Activated CD8-positive, alpha-beta memory T cell treated with anti-CD3 and anti-CD28 coated beads for 1 hour (primary cell): ENCODE measurements at places on chromosomes 4 and X.

DNA sequence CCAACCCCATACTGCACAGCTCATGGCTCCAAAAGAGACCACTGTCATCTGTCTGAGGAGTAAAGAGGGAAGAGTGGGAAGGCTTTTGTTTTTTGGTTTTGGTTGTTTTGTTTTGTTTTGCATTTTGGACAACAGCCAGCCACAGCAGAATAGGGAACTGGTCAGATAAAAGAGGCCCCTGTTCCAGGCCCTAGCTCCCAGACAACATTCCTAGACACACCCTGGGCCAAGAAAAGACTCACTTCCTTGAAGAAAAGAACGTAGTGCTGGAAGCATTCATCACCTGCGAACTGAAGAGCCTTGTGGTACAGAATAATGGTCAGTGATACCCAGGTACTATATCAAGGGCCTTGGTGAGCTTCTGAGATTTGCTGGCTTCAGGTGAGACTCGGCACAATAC, 619.4 kb upstream of the SPANXN1 start:
- no peak for DNase-seq

GRCh38 chr4:66034262-66034661, 364.0 kb upstream of the EPHA5 start:
- DNase-seq, result no peak

DNA sequence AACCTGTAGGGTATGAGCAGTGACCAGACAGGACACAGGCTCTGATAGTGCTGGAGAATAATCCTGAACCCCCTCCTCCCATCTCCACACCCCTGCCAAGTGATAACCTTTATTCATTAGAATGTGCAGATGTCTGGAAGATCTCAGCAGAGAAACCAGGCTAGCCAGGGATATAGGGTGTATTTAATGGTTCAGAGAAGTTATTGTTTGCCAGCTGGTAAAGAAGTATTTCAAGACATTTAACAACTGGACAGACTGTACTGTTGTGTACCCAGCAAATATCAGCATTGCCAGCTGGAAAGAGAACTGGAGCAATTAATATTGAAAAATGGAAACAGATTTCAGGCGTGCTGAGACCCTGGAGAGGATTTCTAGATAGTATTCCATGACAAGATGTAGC, 94.5 kb downstream of the RASGEF1B start:
- DNase-seq, result no peak

DNA sequence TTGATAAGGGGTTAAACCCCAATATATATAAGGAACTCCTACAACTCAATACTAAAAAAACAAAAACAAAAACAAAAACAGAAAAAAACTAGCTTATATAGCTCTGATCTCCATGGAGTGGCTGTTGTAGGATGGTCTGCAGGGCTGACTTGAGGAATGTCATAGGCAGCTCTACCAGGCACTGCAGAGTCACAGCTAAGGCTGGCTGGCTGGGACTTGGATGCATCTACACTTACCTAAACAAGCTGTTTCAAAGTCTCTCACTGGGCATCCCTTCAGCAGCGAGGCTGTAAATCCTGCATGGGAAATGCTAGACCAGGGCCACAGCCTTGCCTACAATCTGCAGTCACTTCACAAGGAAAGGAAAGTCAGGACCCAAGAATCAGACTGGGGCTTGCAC, 61.3 kb downstream of the HOPX start:
- no peak for DNase-seq

DNA sequence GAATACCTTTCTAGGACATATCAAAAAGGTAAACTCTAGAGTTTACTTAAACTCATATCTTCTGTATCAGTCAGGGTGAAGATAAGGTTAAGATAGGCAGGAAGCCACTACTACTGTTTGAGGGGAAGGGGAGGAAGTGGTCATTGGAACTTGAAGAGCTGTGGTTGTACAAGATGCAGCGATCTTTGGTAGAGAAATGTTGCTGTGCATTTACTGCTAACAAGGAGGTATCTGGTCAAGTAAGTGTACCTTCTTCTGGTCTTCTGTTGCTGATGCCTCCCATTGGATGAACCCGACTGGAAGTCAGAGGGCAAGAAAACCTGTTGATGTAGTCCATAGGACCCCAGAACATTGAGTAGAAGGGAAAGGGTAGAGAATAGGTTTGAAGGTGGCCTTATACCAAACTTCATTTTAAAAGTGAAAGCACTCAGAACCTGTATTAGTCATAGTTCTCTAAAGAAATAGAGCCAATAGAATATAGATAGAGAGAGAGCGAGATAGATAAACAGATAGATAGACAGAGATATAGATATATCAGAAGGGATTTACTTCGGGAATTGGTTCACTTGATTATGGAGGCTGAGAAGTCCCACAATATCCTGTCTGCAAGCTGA, 47.9 kb upstream of the TSPAN5 start:
- DNase-seq, result no peak

DNA sequence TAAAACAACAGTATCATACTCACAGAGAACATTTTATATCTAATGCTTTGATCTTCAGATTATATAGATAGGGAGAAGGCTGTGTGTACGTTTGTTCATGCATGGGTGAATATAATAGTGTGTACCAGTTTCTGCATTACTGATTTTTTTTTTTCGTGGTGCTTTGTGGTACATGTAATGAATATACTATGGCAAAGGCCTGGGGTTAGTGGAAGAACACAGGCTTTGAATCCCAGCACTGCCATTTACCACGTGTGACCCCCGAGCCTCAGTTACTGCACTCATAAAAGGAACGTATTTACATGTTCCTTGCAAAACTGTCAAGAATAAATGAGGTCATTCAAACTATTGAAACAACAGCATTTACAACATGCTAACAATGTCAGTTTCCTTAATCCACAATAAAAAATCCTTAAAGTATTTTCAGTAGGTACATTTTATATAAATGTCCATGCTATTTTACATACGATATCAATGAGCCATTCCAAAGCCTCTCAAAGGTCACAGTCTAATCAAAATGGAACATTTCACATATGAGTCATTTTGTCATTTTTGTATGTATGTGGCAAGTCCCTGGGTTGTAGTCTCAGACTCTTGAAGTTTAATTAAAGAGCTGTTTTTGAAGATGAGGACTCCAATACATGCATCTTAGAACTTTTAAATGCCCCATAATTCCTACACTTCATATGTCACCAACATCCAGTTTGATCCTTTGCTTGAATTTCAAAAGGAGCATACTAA, 242.8 kb downstream of the PPP3CA start:
- no peak for DNase-seq

- DNase-seq, result no peak
Measured at GRCh38 chr4:2935762-2936743, 27.2 kb downstream of the NOP14 start.

DNA sequence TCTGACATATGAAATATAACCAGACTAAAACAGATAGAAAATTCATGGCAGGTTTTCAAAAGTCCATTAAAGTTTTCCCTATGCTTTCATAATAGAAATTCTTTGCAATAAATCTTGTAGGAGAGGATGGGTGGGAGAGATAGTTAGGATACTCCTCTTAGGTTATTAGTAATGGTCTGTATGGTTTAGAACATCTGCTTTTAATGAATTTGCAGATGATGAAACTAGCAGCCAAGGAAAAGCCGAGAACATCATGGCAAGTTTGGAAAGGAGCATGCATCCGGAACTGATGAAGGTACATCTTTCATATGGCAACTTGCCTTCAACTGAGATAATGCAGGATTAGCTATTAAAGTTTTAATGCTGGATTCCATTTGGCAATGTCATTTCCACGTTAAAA, 70.7 kb downstream of the DOCK11 start:
- no peak for DNase-seq

- DNase-seq, result no peak
Measured at GRCh38 chr4:111449657-111450056, 695.6 kb upstream of the FAM241A start.

DNA sequence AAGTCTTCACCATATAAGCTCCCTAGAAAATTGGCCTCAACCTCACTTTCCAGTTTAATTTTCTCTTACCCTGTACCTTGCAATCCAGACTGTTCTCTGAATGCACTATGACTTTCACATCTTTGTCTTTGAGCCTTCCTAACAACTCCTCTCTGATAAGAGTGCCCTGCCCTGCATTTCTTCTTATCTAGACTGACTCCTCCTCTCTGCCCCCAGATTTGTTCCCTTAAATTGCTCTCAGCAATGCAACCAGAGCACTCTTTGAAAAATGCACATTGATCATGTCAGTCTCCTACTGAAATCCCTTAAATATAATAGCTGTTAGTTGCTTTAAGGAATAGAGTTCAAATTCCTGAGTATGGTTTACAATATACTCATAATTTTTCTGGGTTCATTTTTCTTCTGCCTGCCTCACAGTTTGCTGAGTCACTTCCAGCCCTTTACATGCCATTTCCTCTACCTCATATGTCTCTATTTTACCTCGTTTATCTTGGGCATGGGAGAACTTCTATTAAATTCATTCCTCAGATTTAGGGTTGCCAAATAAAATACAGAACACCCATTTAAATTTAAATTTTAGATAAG, 582.7 kb upstream of the AADAT start:
- no peak for DNase-seq

GRCh38 chr4:1113311-1114009, at the start of gene RNF212:
Gene RNF212, minus strand, starts transcription at chr4:1113564. Its CDS starts 100 bp downstream, at chr4:1113464.
- peak; percentile 30 for DNase-seq

- DNase-seq, result no peak
Measured at GRCh38 chrX:130213376-130213775, 41.6 kb downstream of the RAB33A start.

- no peak for DNase-seq
Measured at GRCh38 chr4:110190249-110190648, 8.2 kb downstream of the ELOVL6 start.

GRCh38 chrX:11347300-11347699, 54.1 kb downstream of the AMELX start:
- DNase-seq, result no peak

DNA sequence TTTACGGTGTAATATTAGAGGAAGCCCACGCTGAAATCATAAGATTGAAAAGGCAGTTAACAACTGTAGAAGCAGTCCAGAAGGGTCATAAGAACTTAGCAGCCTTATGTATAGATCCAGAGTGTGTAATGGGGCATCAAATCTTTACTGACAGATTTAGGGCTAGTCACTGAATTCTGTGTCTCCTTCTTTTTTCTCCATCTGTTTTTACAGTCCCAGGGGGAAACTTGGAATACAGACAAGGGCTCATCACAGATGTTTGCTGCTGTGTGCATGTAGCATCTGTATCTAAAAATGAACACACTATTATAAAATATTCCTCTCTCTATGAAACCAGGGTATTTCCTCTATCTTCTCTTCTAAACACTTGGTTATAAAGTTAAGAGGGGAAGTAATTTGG, 43.9 kb downstream of the CYSLTR1 start:
- no peak for DNase-seq

DNA sequence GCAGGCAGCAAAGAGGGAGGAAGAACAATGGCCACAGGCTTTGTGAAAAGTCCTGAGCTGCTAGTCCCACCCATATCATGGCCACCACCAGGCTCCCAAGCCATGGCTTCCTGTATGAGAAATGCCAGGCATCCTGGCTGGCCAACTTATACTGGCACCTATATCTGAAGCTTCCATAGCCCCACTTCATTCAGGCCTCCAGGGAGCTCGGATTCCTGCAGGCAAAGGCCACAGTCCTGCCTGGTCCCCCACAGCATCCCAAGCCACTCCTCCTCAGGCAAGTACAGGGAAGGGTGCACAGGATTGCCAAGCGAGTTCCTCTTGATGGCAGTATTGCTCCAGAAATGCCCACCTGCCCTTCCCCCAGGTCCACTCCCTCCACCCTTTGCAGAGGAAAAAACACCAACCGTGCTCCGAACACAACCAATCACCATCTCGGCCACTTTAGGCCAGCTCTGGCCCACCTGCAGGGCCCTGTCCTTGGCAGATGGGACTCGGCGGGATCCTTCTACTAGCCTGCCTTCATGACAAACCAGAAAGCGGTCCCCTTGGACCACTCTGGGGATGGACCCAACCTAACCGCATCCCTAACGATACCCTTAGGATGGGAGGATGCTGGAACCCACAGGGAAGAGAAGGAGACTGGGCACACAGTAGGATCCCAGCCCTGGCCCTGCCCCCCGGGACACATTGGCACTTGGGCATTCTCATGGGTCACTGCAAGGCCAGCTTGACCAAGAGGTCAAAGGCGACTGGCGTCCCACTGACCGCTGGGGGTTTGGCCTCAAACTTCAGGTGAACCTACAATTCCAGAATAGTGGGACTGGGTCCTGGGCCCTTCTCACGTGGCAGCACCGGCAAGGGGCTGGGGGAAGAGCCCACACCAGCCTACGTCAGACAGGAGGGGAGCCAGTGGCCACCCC, 220.4 kb upstream of the AGTR2 start:
- no peak for DNase-seq

- no peak for DNase-seq
Measured at GRCh38 chrX:149274516-149275105, 230.5 kb downstream of the IDS start.

DNA sequence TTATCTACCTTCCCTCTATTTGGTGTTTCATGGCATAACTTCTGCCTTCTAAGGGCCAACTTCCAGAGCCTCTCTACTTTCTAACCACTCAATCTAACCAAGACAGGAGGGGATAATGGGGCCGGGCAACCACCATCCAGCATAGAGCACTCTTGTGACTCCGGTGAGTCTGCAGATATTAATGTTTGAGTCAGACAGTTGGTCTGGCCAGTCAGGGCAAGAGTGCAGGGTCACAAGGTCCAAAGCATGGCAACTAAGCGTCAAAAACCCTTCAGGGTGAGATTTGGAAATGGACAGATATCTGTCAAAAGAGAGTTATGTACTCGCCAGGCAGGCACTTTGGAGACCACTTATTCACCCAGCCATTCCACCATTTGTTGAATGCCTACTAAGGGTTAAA, 105.0 kb downstream of the PALLD start:
- no peak for DNase-seq

GRCh38 chr4:165620913-165621312, 242.1 kb downstream of the CPE start:
- no peak for DNase-seq

DNA sequence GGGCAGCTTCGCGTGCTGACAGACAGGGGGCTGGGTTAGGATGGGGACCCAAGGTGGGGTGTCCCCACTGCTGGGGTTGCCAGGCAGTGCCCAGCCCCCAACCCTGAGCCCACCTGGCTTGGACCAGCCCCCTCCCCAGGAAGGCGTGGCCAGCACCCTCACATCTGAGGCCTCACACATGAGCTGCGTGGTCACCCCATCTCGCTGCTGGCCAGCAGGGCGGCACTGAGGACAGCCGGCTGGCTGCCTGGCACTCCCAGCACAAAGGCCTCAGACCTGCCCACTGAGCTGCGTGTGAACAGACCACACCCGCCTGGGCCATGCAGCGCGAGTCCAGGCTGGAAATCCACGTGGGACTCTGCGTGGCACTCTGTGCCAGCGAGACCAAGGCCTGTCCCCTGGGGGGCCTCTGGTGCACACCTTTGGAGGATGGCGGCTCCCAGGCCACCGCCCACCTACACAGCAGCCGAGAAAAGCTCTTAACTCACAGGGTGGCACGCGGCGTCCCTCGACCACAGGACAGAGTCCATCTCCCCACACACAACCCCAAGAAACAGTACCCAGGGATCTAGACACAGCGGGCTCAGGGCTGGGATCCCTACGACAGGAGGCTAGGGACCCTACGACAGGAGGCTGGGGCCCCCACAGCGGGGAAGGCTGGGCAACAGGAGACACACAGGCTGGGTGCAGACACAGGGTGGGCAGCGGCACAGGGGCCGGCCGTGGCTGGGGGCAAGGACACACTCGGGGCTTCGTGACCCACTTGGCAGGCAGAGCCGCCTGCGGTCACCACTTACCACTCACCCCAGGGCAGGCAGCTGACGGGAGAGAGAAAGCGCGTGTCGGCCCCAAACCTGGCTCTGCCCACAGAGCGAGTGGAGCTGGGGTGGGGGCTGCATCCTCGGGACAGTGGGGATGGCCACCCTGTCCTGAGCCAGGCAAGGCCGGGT, 9.8 kb downstream of the DGKQ start:
- DNase-seq, result no peak
